Dermis blood vessel endothelial cell (primary cell): ENCODE measurements at places on chromosomes 5 and 9.

- no peak for DNase-seq
Measured at GRCh38 chr9:31323726-31324444, 1060.6 kb upstream of the ACO1 start.

DNA sequence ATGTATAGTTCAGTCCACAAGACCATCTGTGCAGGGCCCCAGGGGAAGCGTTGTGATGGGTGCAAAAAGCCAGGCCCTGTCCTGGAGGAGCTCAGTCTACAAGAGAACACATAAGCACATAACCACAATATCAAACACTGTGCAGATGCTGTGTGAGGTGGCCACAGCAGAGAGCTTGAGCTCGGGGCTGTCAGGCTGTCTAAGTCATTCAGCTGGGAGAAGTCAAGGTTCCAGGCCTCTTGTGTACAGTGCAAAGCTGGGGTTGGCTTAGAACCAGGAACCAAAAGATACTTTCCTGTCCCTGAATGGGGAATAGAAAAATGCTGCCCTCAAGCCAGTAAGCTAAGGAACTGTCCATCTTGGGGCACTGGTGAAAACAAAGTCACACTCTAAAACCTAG, 75.0 kb downstream of the PRDM6 start:
- no peak for DNase-seq

- no peak for DNase-seq
Measured at GRCh38 chr5:1800472-1801221, 560 bp upstream of the NDUFS6 start.

DNA sequence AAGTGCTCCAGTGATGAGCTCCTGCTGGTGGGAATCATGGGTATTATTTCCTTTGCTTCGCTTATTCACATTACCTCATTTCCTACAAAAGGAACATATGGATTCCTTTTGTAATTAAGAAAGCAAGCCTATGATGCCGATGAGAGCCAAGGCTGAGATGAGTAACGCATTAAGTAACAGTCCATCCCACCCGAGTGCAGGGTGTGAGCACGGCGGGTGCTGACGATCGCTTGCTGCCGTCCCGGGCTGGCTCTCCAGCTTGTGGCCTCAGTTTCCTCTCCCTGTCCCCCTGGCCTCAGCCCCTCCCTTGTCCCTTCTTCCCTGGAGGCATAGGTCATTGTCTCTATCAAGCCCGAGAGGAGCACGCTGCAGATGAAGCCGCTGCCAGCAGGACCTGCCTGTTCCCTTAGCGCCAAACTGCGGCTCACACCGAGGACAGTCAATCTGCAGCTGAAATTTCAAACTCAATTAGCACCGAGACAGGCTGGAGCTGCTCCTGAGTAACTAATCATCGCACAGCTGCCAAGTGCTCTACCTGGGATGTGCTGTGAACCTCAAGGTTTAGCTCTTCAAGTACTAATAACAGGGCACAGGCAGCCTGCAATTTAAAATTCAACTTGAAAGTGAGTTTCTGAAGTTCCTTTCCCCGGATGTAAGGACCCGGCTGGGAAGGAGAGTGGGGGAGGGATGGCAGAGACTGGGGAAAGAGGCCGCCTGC, 115.2 kb upstream of the RAPGEF1 start:
- DNase-seq = peak; percentile 57

DNA sequence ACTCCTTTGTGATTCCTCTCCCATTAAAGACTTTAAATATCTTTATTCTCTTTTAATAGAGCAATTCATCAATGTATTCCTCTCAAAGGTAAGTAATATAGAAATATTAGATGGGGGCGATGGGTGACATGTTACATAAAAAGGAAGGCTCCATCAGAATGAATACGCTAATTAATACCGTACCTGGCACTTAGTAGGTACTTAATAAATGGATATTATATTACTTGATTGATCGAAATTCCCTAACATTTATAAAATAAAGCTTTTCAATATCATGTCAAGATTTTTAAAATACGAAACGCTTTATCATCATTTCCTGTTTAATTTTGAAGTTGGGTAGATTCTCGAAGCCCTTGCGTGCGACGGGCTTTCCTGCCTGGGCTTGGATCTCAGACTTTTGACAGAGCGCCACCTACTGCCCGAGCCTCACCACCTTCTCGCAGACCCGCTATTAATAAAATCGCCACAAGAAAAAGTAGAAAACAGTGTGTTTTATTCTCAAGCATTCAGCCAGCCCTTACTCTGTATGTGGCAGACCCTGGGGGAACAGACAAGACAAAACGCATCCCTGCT, 99.4 kb downstream of the C5orf15 start:
- DNase-seq = peak; percentile 88

- no peak for DNase-seq
Measured at GRCh38 chr9:109497226-109498153, 617 bp downstream of the PTPN3 start.

DNA sequence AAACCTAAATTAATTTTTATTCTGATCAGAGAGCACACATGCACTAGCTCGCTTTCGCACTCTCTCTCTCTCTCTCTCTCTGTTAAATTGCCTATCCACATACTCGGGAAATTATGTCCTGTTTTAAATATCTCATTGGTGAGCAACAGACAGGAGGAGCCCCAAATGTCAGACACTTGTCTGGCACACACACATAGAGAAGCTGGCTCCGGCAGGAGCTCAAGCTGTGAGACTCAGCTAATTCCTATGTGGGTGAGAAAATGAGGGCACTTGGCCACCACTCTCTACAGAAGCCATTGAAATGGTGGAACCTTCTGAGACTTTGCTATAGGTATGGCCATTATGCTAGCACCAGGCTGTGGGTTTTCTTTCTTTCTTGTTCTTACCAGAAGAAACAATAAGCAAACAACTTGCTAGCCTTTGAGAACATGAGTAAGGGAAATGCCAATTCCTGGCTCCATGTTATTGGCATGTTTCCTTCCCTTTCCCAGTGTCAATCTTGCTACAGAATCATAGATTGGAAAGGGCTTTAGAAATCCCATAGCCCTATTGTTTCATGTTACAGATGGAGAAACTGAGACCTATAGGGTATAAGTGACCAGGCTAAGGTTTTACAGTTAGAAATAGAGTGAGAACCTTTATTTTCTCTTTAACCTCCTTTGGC, 9.0 kb downstream of the RFX3 start:
- DNase-seq = peak; percentile 20

- DNase-seq = no peak
Measured at GRCh38 chr9:37202091-37202490, 81.7 kb downstream of the ZCCHC7 start.

GRCh38 chr9:128091144-128091543, 23.1 kb downstream of the SLC25A25 start:
- no peak for DNase-seq

DNA sequence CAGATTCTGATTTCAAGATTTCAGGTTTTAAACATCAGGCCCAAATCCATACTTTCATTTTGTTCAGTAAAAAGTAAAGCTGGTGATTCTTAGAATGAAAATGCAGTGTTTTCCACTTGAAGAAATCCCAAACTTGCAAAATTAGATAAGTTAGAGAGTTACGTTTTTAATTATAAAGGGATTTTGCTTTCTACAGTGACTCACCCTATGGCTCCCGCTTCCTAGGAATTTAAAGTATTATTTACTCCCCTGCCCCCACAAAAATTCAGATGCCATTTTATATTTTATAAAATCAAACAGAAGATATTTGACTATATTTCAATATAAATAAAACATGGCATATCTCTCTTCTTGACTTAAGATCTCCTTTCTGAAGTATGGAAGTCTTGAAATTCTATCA, 402.9 kb downstream of the ZSWIM6 start:
- no peak for DNase-seq

GRCh38 chr9:114864471-114864870, 58.6 kb upstream of the TNFSF15 start:
- DNase-seq = no peak

- DNase-seq = no peak
Measured at GRCh38 chr5:74476046-74476818, 164.3 kb downstream of the ENC1 start.

DNA sequence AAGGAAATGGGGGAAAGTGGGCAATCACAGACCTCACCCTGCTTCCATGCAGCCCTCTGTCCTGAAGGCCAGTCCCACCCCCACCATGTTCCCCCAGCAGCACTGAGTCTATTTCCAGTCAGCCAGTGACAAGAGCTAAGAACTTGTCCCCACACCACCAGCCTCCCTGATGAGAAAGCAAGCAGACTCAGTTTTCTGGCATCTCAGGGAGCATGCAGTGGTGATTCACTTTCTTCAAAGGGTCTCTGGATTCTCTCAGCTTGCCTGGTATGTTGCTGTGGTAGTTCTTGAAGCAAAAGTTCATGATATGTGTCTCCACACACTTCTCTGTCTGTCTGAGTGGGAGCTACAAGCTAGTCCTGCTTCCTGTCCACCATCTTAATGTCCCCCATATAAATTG, 799.9 kb upstream of the TYRP1 start:
- no peak for DNase-seq

DNA sequence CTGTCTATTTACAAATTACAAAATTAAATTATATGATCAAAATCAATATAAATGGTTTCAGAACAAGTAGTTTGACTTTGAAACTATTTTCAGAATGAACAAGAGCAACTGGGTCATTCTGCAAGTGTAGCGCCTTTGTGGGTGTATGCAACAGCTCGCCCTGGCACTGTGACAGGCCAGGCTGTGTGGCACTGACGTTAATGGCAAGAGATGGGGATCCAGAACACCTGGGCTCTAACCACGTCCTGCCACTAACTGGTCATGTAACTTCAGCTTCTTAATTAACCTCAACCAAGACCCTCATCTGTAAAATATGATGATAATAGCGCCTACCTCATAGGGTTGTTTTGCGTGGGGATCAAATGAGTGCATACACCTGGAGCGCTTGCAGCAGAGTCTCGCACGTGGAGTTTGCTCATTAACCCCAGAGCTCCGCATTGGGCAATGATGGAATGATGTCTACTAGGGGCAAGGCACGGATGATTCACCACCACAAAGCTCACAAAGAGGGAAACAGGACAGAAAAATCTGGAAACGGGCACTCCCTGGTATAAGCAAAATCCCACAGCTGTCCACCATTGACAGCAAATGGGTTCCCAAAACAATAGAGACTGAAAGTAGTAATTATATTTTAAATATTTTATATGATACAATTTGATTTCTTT, 639.4 kb downstream of the SEMA5A start:
- no peak for DNase-seq

- DNase-seq = no peak
Measured at GRCh38 chr9:89536600-89536999, 38.7 kb upstream of the SEMA4D start.

- DNase-seq = no peak
Measured at GRCh38 chr5:6480133-6481051, 31.7 kb downstream of the UBE2QL1 start.

- no peak for DNase-seq
Measured at GRCh38 chr5:64973215-64973614, 204.5 kb downstream of the CWC27 start.

- DNase-seq = no peak
Measured at GRCh38 chr5:115241881-115242642, 20.6 kb downstream of the PGGT1B start.

GRCh38 chr9:123642291-123643278, 286.6 kb downstream of the CRB2 start:
- no peak for DNase-seq

- DNase-seq = no peak
Measured at GRCh38 chr9:128408963-128409431, 11.7 kb upstream of the CERCAM start.

- DNase-seq = no peak
Measured at GRCh38 chr5:67033880-67034651, 162.5 kb downstream of the CD180 start.

DNA sequence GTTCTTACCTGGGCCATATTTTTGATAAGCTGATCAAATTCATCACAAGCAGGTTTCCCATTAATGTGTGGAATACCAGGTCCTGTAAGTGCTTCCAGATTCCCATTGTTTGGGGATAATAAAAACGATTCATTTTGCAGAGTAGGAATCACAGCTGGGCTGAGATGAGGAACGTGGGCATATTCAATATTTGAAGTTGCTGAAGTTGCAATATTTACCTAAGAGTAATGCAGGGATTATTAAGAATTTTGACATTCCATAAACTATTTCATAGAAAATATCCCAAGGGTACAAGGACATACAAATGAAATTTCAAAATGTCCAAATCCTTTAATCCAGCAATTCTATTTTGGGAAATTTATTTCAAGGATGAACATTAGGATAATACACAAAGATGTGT, 55.1 kb downstream of the MPDZ start:
- no peak for DNase-seq

DNA sequence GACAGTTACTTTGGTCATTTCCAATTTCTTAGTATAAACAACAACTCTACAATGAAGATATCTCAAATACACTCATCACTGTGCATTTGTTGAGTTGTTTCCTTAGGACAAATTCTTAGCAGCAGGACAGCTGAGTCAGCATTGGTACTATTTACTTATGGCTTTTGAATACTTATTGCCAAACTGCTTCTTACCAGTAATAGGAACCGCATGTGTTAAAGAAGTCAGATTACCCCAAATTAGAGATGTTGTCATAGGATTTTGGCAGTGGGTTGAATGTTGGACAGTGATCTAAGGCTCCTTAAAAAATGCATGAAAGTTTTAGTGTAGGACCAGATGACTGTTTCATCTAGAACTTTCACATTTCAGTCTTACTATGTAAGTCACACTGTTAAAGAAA, 280.1 kb upstream of the DMRT1 start:
- no peak for DNase-seq

DNA sequence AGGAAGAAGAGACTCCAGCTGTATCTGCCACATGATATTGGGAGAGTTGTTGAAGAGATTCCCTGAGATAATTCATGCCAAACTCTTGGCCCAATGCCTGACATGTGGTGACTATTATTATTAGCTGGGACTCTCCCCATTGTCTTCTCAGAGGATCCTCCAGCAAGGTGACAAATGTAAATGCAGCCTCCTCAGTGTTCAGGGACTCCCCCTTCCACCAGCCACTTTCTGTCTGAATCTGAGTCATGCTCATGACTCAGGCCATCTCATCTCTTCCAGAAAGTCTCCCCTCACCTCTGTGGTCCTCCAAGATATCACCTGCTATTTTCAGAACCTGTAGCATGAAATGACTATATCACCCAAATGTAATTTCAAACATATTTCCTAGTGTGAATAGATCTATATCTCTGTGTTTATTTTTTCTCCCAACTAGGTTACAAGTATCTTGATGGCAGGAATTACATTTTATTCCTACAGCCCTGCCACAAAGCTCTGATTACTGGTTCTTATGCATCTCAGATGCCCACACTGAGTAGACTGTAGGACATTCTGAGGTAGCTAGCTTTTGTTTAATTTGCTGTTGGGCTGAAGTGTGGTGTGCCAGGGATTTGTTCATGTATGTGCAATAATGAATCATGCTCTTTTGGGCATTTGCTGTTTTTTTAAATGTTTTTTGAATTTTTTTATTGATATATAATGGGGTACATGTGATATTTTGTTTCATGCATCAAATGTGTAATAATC, 126.6 kb upstream of the IL12B start:
- no peak for DNase-seq

- DNase-seq = peak; percentile 7
Measured at GRCh38 chr9:92276331-92277032, 17.0 kb downstream of the IARS1 start.

GRCh38 chr5:169635936-169636335, 1.1 kb upstream of the DOCK2 start:
- no peak for DNase-seq
